ENCODE measurements at places on chromosomes 11 and 22. TPM values are rescaled to one million over a fixed set of nuclear protein-coding genes. Genes with fewer than 3 reads are reported as not detected.

OR4C45 gene
- not detected for total RNA-seq

DNA sequence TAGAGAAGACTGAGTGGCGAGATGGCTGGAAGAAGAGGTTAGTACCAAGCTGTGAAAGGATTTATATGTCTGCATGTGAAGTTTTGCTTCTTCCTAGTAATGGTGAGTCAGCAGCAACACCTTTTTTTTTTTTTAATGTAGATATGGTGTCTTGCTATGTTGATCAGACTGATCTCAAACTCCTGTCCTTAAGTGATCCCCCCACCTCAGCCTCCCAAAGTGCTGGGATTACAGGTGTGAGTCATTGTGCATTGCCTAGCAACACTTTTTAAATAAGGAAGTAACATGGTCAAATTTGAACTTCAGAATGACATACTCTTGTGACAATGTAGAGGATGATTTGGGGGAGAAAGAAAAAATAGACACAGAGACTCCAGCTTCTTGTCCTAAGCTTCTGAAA, 6.5 kb upstream of the CSTPP1 start:
- H3K36me3 ChIP-seq, result no peaks in the 10 kb centered on the region
- H3K27me3 ChIP-seq, result no peaks in the 10 kb centered on the region
- DNase-seq, result no peak
- peaks cover 3% of the 10 kb centered on the region for H3K4me1 ChIP-seq

MEI1 gene
- total RNA-seq, result 0.29 TPM

OVOL1 gene
- total RNA-seq, result not detected

H19 gene
- total RNA-seq, result 1,560 TPM

- no peaks in the 10 kb centered on the region for H3K36me3 ChIP-seq
- no peak overlapping the region for H3K27ac ChIP-seq
- no peak overlapping the region for H3K4me3 ChIP-seq
- no peak for DNase-seq
These were observed 111.1 kb downstream of the NCAM1 start for GRCh38 chr11:113072237-113072858.

POTEH gene
- not detected for total RNA-seq

Data from gastrocnemius medialis (tissue), 4 donors.